ENCODE measurements at places on chromosomes 1 and 21. TPM values are rescaled to one million over a fixed set of nuclear protein-coding genes. Genes with fewer than 3 reads are reported as not detected.

The ACTA1 gene
- total RNA-seq: not detected

The PSRC1 gene
- 5.0 TPM for total RNA-seq

The PTGS2 gene
- 47.6 TPM for total RNA-seq

The BLACAT1 gene
- total RNA-seq: 2.5 TPM

The ACKR1 gene
- not detected for total RNA-seq

The KRTAP11-1 gene
- not detected for total RNA-seq

The PRUNE1 gene
- total RNA-seq: 16.5 TPM

The NR1I3 gene
- not detected for total RNA-seq

The SSR2 gene
- 566 TPM for total RNA-seq

The RNF2 gene
- 20.8 TPM for total RNA-seq

The YBX1 gene
- 621 TPM for total RNA-seq

The SYNJ1 gene
- total RNA-seq: 6.4 TPM

The ZFP69 gene
- total RNA-seq: 4.7 TPM

The OR2T11 gene
- total RNA-seq: 8.2 TPM

The CLCA1 gene
- total RNA-seq: not detected

The CRNN gene
- not detected for total RNA-seq

The DARS2 gene
- total RNA-seq: 19.6 TPM

The THEMIS2 gene
- 0.22 TPM for total RNA-seq

The ZMYND12 gene
- 6.3 TPM for total RNA-seq

The ATAD3C gene
- total RNA-seq: 3.5 TPM

The NBPF10 gene
- total RNA-seq: 0.65 TPM

The GPR89B gene
- 29.7 TPM for total RNA-seq

The FAM43B gene
- total RNA-seq: 0.39 TPM

The PCAT6 gene
- 1.2 TPM for total RNA-seq

The PTGFR gene
- total RNA-seq: 8.2 TPM

The PLXNA2 gene
- total RNA-seq: 5.1 TPM

The ZBTB40 gene
- total RNA-seq: 11.4 TPM

The CHI3L2 gene
- 3.5 TPM for total RNA-seq

The EPHA2 gene
- total RNA-seq: 28.6 TPM

The NBPF1 gene
- 32.2 TPM for total RNA-seq

The ATP1A4 gene
- total RNA-seq: 2.4 TPM

The SLAMF9 gene
- total RNA-seq: 6.8 TPM

The G0S2 gene
- total RNA-seq: 0.43 TPM

The FCRL1 gene
- not detected for total RNA-seq

The LCE6A gene
- not detected for total RNA-seq

The COX20 gene
- 22.6 TPM for total RNA-seq

The FAM163A gene
- not detected for total RNA-seq

The C1orf116 gene
- 10.6 TPM for total RNA-seq

The KLHDC9 gene
- 3.5 TPM for total RNA-seq

The FCER1G gene
- total RNA-seq: 0.39 TPM

The LGR6 gene
- 0.76 TPM for total RNA-seq

The UTS2 gene
- total RNA-seq: not detected

The SLC41A1 gene
- 9.4 TPM for total RNA-seq
